Caki2 (cell line): ENCODE measurements at places on chromosomes 6 and 20.

DNA sequence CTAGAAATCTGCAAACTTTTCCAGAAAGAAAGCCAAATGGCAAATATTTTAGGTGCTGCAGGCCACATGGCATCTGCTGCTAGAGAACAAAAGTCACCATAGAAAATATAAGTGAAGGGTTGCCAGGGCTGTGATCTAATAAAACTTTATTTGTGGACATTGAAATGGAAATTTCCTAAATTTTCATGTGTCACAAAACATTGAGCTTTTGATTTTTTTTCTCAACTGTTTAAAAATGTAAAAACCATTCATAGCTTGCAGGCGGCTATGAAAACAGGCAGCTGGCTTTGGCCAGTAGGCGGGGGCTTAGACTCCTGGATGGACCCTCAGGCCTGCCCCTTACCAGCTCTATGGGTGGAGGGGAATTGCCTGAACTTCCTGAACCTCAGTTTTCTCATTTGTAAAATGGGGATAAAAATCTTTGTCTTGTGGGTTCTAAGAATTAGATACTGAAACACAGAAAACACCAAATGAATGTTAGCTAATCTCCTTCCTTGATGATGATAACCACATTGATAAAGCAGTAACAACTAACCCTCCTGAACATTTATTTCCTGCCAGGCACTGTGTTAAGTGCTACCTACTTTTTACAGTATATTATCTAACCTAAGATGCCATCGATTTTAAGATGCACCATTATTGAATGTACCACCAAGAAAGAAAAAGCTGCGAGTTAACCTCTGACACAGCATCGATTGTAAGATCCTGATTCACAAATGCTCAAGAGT is 85.5 kb downstream of the SLC22A23 start:
- no peak for DNase-seq

- DNase-seq, result no peak
These were observed 64.0 kb downstream of the RREB1 start for GRCh38 chr6:7171733-7172132.

- DNase-seq, result no peak
These were observed 11.6 kb downstream of the TNFAIP3 start for GRCh38 chr6:137878486-137879285.

- no peak for DNase-seq
These were observed 520 bp downstream of the KCNK17 start for GRCh38 chr6:39313526-39314272.

- no peak for DNase-seq
These were observed 275.6 kb downstream of the BTBD9 start for GRCh38 chr6:38364127-38364526.
